NCI-H524 (cell line): ENCODE measurements at places on chromosomes 11 and 22.

DNA sequence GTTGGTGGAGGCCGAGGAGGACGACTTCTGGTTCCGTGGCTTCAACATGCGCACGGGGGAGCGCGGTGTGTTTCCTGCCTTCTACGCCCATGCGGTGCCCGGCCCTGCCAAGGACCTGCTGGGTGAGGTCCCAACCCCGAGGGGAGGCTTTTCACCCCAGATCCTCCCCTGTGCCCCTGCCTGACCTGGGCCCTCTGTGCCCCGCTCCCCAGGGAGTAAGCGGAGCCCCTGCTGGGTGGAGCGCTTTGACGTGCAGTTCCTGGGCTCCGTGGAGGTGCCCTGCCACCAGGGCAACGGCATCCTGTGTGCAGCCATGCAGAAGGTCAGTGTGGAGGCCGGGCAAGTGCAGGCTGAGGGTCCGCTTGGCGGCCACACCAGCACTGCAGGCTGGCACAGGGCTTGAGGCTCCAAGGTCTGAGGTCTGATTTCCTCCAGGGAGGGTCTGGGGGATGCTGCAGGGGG is 5.1 kb downstream of the MAPK8IP2 start:
- no peak for DNase-seq

- DNase-seq: peak; percentile 90
These were observed 53.7 kb downstream of the ARFGAP3 start for GRCh38 chr22:42803389-42803788.

DNA sequence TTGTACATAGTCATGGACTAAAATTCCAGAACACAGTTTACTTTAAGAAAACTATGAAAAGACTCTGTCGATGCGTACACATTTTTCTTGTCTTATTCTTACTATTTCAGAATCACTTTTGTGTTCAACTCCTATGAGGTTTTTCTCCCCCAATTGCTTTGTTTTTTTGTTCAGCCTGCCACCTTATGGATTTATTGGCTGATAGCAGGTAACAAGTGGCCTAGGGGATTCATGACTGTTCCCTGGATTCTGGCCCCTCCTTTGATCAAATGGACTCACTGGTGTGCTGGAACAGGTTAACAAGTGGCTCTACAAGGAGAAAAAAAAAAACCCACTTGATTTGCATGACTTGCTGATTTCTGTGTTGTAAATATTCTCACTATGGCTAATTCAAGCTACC is 10.6 kb downstream of the MMP20 start:
- no peak for DNase-seq

- no peak for DNase-seq
These were observed 900.0 kb downstream of the LUZP2 start for GRCh38 chr11:25396847-25397246.

DNA sequence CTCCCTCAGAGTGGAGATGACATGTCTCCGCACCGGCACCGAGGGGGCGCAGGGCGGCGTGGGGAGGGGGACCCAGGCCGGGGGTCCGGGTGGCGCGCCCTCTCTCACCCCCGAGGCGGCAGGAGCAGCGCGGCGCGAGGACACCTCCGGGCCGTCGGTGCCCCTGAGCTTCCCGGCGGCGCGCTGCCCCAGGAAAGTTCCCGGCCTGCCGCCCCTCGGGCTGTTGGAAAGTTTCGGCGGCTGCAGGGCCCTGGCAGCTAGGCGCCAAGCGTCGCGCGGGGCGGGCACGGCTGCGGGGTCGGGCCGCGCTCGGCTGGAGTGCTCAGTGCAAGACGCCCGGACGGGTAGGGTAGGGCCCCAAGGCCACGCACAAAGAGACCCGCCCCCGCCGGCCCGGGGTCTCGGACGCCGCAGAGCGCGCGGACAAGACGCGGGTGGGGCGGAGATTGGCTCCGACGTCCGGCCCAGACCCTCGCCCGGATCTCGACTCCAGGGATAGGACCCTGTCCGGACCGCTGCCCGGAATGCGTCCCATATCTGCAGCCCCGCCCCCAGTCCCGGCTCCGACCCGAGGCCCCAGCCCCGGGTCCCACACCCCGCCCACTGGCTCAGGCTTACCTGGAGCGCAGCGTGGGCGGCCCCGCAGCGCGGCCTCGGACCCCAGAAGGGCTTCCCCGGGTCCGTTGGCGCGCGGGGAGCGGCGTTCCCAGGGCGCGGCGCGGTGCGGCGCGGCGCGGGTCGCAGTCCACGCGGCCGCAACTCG is 471 bp downstream of the ARVCF start:
- DNase-seq: no peak

DNA sequence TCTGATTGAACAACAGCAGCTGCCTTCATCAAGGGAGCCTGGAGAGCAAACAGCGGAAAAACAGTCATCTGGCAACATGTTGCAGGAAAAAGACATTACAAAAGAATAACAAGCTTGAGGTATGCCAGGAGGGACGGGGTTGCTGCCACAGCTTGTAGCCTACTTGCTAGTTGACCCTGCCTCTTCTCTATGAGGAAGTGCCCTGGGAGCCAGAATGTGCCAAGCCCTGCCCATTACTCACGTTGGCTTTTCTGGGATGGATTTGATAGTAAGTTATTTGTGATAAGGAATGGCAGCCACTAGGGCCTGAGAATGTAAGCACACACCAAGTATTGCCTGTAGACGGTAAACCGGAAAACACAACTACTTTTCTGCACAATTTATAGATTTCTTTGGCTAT is 113.5 kb upstream of the KIRREL3 start:
- DNase-seq: no peak

GRCh38 chr11:9601876-9602199 is 28.4 kb downstream of the WEE1 start:
- no peak for DNase-seq
